ENCODE measurements at places on chromosomes 3 and 15.

DNA sequence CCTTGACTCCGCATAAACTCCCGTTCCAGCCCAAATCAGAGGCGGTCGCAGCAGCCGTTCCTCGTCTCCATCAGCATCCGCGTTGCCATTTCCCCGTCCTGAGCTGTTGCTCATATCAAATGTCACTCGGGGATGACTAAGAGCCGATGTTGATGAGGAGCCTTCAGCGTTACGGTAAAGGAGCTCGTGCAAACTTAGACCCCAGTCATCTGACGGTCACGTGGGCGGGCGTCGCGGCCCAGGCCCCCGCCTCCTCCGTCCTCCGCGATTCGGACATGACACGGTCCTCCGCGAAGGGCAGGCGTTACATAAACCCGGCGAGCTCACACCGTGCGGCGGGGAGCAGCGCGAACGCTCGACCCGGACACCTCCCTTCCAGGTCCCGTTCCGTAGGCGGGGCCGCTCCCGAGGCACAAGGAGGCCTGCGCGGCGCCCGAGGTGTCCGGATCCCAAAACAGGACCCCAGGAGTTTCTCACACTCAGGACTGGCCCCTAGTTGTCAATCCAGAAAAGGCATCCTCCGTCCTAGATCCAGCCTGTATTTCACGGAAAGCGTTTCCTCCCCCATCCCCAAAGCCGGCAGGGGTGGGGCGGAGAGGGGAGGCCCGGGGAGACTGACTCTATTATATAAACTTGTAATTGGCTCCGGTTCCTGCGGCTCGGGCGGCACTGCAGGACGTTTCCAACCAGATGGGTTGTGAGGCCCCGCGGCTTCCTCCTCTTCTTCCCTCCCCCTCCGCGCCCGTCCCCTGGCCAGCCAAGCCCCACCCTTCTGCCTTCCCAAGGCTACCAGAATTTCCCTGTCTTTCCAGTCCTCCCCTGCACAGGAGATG lies 100.0 kb upstream of the IGF1R start:
- DNase-seq: peak; percentile 79

- DNase-seq: peak; percentile 33
These were observed 2.9 kb downstream of the FOXL2 start for GRCh38 chr3:138943724-138944653.

DNA sequence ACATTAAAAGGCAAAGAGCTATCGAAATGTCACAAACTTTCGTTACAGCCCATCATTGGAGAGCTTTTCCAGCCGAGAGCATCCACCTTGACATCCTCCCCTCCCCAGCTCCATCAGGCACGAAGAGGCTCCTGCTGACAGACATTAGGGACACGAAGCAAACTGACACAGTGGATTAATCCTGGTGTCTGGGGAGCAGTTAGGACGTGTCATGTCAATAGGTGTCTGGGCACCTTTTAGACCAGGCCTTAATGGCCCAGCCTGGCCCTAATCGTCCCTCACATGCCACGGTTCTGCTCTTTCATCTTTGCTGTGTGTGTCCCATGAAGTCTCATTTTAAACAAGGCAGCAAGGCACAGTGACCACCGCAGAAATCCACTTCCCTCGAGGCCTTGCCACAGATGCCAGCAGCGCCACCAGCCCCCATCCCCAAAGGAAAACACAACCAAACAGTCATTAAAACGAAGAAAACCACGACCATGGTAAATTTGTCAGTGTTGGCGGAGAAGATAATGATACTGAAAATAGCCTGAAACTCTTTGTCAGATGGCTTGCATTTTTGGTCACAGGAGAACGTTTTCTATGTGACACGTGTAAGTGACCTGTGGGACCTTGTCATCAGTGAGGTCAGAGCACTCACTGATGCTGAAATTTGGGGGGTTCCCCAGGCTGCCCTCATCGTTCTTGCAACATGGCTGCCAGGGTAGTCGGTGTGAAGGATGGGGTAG lies 16.3 kb upstream of the PCSK6 start:
- DNase-seq: no peak

DNA sequence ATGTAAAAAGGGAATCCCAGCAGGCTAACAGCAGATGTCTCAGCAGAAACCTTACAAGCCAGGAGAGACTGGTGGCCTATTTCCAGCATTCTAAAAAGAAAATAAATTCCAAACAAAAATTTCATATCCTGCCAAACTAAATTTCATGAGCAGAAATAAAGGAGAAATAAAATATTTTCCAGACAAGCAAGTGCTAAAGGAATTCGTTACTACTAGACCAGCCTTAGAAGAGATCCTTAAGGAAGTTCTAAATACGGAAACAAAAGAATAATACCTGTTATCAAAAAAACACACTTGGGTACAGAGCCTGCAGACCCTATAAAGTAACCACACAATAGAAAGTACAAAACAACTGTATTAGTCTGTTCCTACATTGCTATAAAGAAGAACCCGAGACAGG lies 41.4 kb downstream of the HDGFL3 start:
- no peak for DNase-seq

GRCh38 chr3:31027191-31027761 lies 132.8 kb upstream of the GADL1 start:
- no peak for DNase-seq

Data from activated CD4-positive, alpha-beta T cell treated with anti-CD3 and anti-CD28 coated beads for 36 hours (primary cell).